WERI-Rb-1 (cell line): ENCODE measurements at places on chromosomes 3 and 15.

DNA sequence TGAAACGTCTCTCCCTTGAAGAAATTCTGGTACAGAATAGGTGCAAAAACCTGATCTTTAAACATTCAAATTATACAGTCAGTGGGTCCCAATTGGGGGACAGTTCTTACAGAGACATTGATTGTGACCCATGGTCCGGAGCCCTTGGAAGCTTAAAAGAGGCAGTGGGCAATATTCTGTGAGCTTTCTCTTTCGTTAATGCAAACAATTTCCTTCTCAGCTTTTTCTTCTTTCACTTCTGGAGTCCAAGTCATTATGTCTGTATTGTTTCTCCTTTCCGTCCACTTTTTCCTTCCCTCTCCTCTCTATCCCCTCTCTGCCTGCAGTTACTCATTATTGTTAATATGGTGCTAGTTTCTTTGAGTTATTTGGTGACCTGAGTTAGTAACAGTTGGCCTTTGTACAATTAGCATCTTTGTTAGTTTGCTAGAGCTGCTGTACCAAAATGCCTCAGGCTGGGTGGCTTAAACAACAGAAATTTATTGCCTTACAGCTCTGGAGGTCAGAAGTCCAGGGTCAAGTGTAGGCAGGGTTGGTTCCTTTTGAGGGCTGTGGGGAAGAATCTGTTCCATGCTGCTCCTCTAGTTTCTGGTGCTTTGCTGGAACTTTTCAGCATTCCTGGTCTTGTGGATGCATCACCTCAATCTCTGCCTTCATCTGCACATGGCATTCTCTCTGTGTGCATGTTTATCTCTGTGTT, 102.6 kb downstream of the GMPS start:
- no peak for DNase-seq

- no peak for DNase-seq
Observed at GRCh38 chr3:131975047-131975446, 59.8 kb downstream of the CPNE4 start.

- DNase-seq: no peak
Observed at GRCh38 chr15:48710952-48711495, 65.5 kb upstream of the FBN1 start.

GRCh38 chr15:68684476-68684875, 105.7 kb downstream of the CORO2B start:
- no peak for DNase-seq

- DNase-seq: no peak
Observed at GRCh38 chr3:157785102-157785826, 282.0 kb upstream of the VEPH1 start.

GRCh38 chr15:99138491-99138982, 33.7 kb downstream of the SYNM start:
- no peak for DNase-seq

DNA sequence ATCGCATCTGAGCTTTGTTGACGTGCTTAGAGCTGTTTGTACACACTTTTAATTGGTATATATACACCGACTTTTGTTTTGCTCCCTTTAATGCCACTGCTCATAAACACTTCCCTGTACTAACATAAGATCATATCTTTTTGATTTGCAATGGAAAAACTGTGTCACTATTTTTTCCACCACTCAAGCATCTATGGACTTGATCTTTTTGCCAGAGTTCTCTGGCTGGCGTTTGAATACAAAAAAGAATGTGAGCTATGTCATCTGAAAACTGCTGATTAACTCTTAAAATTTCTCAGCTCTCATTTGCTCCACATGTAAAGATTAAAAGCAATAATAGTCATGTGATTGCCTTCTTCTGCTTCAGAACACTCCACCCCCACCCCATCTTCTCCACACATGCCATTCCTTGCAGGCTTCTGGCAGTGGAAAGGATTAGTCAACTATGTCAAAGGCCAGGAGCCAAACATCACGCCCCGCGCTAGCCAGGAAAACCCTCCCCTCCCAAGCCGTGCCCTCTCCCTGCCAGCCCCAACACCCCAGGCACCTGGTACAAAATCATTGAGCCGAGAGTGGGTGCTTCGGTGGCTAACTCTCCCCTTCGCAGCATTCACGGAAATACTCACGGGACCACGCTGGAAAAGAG, 123.4 kb upstream of the MEF2A start:
- DNase-seq: peak; percentile 5

- no peak for DNase-seq
Observed at GRCh38 chr3:170003881-170004356, 33.9 kb upstream of the GPR160 start.

- no peak for DNase-seq
Observed at GRCh38 chr15:72338617-72339321, 18.8 kb upstream of the CELF6 start.

DNA sequence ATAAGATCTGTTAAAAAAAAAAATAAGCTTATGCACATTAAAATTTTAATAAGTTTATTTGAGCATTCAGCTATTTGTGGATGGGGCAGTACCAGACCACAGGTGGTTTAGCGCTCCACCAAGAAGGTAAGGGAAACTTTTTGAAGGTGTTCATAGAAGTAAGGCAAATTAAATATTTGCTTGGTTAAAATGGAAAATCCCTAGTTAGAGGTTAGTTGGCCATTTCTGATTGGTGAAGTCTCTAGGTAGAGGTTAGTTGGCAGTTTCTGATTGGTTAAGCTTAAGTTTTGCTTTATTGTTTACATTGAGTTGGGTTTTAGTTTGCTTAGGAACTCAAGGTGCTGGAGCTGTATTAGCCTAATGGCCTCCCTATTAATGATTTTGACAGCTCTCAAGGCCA, 30.7 kb downstream of the SCN11A start:
- no peak for DNase-seq

DNA sequence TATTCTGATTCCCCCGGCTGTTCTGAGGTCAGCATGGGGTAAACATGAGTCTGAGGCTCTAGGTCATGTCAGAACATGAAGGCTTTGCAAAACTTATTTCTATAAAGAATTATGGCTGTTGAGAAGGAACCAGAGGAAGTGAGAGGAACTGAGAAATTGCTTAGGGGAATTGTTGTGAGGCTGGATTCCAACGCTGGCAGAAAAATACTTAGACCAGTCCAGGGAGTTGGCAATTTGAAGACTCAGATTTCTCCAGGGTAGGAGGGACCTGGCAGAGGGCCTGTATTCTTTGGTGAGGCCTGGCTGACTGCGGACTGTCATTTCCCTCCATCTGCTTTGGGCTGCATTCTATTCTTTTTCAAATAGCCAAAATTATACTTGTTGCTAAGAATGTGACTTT, 155.5 kb downstream of the PLD1 start:
- no peak for DNase-seq

DNA sequence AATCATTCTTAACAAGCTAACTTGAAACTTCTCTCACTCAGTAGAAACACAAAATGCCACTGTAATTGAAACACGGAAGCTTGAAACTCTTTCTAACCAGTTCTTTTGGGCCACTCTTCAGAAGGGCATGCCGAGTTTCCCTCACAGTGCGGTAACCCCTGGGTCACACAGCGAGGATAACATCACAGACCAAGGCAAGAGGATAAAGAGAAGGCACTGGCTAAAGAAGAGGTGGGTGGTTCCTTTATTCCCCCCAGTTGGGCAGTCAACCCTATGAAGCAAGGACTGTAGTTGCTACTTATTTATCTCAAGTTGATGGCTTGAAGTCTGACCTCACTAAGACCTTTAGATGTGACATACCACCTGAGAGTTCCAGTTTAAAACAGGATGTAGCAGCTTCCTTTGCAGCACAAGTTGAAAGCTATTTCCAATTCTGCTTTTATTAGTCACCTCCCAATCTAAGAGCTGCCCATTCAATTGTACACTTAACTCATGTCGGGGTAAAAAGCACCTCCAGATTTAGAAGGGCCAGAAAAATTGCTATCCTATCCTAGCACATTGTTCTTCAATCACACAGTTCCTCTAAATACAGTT, 272.4 kb downstream of the TIGIT start:
- no peak for DNase-seq

GRCh38 chr3:27729748-27730611, 7.9 kb upstream of the EOMES start:
- no peak for DNase-seq

DNA sequence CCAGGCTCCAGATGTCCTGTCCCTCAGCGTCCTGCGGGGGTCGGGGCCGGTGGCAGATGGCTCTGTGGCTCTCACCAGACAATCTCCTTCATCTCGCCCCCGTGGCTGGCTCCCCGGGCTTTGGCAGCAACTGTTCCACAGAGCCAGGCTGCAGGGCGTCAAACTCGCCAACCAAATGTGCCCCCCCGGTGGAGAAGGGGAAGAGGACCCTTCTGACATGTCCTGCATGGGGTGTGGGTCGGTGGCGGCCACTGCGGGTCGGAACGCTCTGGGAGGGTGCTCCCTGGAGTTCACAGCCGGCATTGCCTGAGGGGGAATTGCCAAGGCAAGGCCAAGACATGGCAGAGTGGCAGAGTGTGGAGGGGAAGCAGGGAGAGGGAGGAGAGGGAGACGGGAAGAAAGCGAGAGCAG, 36.0 kb downstream of the BDH1 start:
- DNase-seq: peak; percentile 58

- no peak for DNase-seq
Observed at GRCh38 chr3:142960322-142960850, 3.1 kb downstream of the PAQR9 start.

DNA sequence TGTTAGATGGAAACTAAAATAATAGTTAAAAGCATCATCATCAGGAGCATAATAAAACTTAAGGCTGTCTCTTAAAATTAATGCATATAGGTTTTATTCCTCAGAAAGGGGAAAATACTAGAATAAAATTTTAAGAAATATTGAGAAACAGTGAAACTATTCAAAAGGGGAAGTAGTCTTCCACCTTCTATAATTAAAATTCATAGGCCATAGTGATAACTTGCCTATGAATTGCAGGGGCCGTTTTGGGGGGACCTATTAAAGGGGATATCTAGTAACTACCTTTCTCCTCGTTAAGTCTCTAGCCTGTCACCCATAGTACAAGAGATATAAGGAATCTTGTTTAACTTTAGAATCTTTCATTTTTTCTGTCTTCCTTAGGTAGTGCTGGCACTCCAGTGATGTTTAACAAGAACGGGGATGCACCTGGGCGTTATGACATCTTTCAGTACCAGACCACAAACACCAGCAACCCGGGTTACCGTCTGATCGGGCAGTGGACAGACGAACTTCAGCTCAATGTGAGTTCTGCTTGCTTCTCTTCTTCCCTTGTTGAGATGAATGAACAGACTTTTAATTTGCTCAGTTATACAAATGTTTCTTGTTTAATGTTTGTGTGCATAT, 600.4 kb downstream of the GRM7 start:
- DNase-seq: no peak

DNA sequence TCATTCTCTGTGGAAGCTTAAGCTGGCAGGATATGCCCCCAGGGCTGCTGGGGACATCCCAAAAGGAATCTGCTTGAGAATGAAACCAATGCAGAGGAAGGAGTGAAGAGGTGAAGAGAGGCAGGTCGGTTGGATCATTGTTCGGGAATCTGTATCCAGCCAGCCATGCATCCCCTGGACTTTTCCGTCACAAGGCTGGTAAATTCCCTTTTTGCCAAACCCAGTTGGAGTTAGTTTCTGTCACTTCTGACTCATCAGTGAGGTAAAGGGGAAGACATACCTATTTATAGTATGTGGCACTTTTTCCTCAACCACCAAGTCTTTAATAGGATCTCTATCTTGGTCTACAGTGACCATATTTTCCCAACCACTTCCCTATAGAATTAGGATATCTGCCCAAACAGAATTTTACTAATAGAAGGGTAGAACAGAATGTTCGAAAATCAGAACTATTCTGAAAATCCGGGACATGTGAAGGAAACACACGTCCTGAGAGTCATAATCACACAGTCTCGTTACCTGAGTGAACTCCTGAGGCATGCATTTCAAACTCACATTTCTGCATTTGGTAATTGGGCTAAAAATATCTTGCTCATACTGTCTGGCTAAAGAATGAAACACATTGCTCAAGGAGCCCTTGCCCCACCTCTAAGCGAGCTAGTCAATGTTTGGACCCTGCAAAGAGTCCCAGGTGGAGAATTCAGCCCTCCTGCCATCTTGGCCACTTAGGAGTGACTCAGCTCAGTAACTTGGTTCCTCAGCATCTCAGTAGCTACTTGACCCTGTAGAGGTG, 289.7 kb upstream of the ADAMTS9 start:
- DNase-seq: no peak

- peak; percentile 65 for DNase-seq
Observed at GRCh38 chr15:75195122-75195765, 6.4 kb upstream of the C15orf39 start.

DNA sequence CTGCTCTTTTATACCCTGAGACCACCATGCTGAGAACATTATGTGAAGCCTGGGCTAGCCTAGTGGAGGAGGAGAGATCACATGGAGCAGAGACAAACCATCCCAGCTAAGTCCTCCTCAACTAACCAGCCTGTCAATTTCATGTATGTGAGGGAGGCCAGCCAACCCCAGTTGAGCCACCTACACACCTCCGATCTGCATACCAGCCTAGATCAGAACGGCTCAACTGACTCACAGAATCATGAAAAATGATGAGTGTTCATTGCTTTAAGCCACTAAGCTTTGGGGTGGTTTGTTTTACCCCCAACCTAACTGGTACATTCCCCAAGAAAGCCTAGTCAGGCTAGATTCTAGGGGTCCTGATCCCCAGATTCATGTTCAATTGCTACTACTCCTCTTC, 19.4 kb upstream of the CA12 start:
- no peak for DNase-seq
